ENCODE measurements at places on chromosomes 12 and 14. TPM values are rescaled to one million over a fixed set of nuclear protein-coding genes. Genes with fewer than 3 reads are reported as not detected.

- DNase-seq: no peak
- H3K36me3 ChIP-seq: no peaks in the 10 kb centered on the region
- H3K27me3 ChIP-seq: no peaks in the 10 kb centered on the region
Measured at GRCh38 chr14:20775043-20775442, 6.0 kb upstream of the RNASE6 start.

Gene LALBA
- total RNA-seq: not detected

- no peaks in the 10 kb centered on the region for H3K27me3 ChIP-seq
- no peaks in the 10 kb centered on the region for H3K4me1 ChIP-seq
- H3K36me3 ChIP-seq: peaks cover 5% of the 10 kb centered on the region
- no peak overlapping the region for H3K4me3 ChIP-seq
- H3K27ac ChIP-seq: no peak overlapping the region
Measured at GRCh38 chr14:67111022-67111421, 78.2 kb upstream of the GARIN2 start.

DNA sequence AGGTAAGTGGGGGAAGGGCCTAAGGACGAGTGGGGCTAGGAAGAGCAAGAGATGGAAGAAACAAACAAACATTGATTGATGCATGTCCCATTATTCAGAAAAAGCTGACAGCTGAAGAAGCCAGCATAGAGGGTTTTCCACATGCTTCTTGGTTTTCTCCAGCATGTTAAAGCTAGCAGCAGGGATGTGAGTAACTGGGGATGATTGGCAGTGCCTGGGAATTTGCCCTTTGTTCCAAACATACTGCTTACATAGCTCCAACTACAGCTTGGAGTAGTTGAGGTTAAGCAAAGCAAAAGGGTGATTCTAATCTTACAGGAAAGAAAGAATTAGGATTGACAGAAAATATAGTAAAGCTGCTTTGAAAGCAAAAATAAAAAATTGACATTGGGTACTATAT is 68.0 kb upstream of the IFNG-AS1 start:
- no peak for DNase-seq
- H3K4me1 ChIP-seq: no peaks in the 10 kb centered on the region
- no peaks in the 10 kb centered on the region for H3K27me3 ChIP-seq
- H3K36me3 ChIP-seq: no peaks in the 10 kb centered on the region
- H3K27ac ChIP-seq: no peak overlapping the region
